ENCODE measurements at places on chromosomes 6 and 20.

GRCh38 chr6:6892744-6893583 lies 214.8 kb upstream of the RREB1 start:
- no peak for DNase-seq

DNA sequence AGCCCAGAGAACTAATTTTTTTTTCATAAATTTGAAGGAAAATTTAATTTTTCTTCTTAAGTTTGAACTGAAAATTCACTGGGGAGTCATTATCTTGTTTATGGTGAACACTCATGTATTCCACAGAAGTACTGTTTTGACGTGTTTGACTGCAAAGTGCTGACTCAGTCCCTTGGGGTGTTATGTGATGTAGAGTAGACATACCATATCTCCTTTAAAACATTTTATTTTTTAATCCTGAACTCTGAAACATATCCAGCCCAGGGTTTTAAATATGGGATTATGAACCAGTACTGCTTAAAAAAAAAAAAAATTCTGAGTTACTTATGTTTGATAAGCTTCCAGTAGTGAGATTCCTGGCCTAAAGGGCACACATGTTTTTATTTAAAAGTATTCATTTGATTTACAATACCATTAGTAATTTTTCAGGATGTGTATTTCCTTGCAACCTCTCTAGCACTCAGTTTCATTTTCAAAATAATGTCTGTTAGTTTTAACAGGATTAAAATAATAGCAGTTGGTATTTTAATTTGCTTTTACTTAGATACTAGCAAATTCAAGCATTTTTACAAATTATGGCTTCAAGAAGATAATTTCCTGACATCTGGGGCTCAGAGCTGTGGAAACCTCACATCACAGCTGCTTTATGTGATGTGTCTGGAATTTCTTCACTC lies 81.7 kb upstream of the PDE10A start:
- DNase-seq: no peak

DNA sequence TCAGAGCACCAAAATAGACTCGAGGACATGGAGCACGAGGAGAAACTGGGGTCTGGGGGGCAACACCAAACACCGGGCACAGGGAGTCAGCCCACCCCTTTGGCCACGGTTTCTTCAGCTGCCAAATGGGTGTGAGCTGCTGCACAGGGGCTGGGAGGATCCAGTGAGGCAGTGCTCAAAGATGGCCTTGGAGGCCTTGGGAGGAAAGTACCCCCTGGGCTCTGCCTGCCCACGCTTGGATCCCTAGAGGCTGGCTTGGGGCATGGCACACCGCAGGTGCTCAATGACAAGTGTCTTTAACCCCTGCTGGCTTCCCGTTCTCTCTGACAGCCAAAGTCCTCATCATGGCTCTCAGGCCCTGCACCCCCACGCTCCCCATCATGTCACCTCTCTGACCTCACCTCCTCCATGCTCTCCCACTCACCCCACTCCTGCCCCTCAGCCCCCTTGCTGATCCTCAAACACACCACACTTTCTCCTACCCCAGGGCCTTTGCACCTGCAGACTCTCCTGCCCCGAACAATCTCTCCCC lies 190.3 kb downstream of the ANKRD60 start:
- peak; percentile 91 for DNase-seq

DNA sequence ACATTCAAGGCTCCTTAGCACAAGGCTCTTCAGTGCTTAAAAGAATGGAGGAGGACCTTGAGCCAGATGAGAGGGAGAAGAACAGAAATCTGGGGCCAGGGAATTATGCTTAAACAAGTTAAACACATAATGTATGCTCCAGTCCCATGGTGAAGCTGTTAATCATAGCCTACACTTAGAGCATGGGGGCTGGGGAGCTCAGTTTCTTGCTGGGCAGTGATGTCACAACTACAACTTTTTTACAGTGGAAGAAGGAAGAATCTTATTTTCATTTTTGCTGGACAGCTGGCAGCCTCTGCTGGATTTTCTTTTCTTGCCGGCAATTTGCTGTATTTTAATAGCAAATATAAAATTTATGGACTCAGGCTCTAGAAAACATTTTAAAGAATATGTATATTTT lies 432.5 kb downstream of the CD109 start:
- DNase-seq: no peak

GRCh38 chr6:14290041-14290771 lies 172.6 kb downstream of the CD83 start:
- DNase-seq: no peak

DNA sequence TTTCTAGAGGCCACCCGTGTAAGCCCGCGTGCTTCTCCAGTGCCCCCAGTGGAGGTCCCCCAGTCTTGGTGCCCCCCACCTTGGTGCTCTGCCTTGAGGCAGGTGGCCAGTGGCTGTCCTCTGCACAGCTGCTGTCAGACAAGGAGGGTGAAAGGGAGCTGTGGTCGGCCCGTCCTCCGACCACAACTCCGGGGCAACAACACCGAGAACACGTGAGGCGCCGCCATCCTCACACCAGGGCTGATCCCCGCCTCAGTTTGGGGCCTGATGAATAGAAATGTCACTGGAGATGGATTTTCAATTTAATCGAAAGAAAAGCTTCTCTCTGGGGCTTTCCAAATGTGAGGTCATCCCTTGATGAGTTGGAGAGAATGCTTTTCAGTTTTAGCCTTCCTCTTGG lies 304.6 kb downstream of the CDH4 start:
- no peak for DNase-seq

DNA sequence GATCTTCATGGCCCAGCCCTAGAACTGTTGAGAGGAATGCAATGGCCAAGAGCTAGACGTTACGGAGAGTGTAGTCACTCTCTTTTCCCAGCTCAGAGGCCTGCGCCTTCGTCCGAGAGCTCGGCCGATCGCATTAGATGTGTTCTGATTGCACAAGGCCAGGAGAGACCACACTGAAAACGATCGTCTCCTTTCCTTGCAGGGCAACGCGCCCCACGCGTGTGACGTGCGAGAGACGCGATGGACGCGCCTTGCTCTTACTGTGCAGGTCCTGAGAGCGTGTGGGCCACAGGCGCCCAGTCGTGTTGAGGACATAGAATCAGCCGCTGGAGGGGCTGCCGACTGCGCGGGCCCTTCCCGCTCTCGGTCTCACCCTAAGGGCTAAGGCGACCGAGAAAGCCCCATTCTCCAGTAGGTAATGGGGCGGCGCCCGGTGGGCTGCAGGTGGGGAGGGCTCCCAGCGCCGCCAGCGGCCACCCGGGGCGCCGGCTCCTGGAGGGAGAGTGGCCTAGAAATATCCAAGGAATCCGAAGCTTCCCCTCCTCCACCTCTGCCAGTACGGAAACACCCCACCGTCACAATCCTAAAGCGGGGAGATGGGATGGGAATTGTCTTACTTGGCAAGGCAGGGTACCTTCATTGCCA lies 26.9 kb downstream of the TFAP2B start:
- DNase-seq: no peak

GRCh38 chr6:81023709-81024108 lies 728.8 kb downstream of the TENT5A start:
- no peak for DNase-seq

DNA sequence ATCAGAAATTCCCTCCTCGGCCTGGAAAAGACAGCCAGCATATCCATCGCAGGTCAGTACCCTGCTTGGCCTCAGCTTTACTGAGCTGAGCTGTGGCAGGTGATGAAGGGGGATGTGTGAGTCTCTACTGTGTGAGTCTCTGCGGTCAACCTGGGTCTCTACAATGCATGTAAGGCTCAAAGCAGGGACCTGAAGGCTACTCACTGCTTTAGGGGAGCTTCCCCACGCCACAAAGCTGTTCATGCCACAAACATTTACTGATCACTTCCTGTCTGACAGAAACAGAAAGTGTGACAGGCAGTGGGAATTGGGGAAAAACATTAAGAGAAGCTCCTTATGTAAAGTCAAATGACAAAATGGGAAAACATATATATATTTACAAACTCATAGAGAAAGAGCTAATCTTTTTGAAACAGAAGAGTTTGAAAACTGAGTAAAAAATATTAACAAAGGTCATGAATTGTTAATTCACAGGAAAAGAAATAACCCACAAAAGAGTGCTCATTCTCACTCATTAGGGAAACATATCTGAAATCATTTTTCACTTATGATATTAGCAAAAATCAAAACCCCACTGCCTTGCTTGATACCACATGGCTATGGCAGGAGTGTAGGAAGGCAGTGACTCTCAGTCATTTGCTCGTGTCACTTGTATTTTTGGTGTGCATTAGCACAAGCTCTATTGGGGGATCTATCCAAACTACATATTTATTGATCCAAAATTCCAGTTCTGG lies 5.8 kb downstream of the BTN3A3 start:
- no peak for DNase-seq

DNA sequence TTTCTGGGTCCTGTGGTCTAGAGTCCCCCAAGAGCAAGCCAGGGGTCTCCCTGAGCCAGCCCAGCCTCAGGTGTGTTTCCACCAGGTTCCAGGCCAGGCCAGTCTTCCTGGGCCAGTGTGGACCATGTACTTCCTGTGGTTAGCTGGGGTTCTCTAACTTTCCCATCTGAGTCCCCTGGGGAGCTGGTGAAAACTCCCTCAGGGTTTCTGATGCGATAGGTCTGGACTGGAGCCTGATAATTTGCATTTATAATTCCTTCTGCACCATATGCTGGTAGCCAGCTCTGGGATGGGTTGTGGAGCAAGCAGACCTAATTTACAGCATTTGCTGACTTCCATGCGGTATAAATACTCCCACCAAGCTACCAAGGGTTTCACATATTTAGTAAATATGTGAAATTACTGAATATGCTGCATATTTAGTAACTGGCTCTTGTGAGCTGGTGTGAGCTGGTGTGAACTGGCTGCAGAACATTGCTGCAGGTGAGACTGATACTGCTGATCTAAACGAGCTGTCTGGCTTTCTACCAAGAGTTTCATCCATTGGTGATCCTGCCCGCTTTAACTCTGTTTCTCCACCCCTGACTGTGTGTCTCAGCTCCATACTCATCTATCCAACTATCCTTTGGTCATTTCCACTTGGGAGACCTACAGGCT lies 62.6 kb downstream of the RIN2 start:
- no peak for DNase-seq

- no peak for DNase-seq
Measured at GRCh38 chr20:50528804-50529351, 18.7 kb downstream of the PTPN1 start.

DNA sequence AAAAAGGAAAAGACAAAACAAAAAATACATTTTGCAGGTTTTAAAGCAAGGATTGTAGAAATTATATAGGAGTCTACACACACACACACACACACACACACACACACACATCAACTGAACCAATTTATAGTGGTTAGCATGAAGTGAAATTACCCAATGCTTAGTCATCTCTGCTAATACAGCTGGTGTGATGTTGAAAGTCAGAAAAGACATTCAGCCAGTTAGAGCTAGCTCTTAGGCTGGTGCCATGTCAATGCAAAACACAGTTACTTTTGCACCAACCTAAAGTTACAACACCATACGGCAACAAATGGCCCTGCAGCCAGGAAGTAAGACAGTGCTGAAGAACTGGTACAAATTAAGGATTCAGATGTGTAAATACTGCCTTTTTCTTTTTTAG lies 15.2 kb downstream of the FAM210B start:
- no peak for DNase-seq

DNA sequence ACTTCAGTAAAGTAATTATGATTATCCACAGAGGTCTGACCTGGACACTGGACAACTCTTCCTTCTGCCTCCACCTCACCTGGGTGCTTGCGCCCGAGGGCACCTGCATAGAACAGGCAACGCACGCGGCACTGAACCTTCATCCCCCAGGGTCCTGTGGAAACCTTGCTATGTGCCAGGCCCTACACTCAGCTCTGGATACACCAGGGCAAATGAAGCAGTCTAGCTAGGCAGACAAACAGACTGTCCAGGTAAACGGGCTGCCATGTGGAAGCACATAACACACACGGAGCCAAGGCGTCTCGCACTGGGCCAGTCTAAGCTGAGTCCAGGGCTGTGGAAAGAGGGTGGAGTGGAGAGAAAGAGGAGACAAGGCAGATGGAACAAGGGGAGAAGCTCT lies 109.3 kb upstream of the AFDN start:
- peak; percentile 64 for DNase-seq

DNA sequence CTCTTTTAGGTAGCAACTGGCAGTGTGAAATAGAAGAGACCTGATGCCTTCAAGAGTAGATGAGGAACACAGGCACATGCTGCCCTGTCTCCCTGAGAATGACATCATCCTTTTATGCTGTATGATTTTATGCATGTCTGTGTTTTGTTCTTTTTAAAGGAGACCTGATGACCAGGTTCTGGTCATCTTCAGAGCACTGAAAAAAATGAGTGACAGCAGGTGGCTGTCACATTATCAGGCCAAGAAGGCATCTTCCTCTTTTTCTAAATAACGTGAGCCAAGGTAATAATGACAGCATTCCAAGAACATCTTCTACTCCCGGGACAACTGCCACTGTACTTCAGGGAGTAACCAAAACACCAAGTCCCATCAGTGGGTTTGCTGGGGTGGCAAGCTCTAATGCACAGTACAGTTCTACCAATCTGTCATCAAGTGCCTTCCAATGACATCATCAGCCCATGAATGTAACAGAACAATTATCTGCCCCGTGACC lies 28.9 kb downstream of the CNKSR3 start:
- no peak for DNase-seq

- no peak for DNase-seq
Measured at GRCh38 chr6:43992126-43992663, 135.1 kb downstream of the MRPL14 start.

DNA sequence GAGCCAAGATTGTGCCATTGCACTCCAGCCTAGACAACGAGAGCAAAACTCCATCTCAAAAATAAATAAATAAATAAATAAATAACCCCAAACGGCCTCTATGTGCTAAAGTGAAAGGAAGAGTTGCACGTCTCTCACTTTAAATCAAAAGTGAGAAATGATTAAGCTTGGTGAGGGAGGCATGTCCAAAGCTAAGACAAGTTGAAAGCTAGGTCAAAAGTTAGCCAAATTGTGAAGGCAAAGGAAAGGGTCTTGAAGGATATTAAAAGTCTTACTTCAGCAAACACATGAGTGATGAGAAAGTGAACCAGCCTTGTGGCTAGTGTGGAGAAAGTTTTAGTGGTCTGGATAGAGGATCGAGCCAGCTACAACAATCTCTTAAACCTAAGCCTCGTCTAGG lies 14.3 kb downstream of the ZBP1 start:
- no peak for DNase-seq

DNA sequence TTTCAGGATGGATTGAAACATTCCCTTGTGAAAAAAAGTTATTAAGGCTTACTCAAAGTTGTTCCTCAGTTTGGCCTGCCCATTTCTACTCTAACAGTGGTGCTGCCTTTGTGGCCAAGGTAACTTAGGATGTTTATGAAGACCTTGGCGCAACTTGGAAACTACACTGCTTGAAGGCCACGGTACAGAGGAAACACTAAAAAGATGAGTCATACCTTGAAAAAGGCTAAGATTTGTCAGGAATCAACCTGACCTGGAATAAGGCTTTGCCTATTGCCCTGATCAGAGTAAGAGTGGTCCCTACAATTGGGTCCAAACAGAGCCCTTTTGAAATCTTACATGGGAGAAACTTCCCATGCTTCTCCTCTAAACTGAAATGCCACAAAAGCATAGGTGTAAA lies 119.9 kb upstream of the MOCS1 start:
- no peak for DNase-seq
